ENCODE measurements at places on chromosomes 3 and 15. TPM values are rescaled to one million over a fixed set of nuclear protein-coding genes. Genes with fewer than 3 reads are reported as not detected.

Gene ISL2
- polyA plus RNA-seq, result 3.3 TPM

Gene NDUFB4
- polyA plus RNA-seq, result 318 TPM

DNA sequence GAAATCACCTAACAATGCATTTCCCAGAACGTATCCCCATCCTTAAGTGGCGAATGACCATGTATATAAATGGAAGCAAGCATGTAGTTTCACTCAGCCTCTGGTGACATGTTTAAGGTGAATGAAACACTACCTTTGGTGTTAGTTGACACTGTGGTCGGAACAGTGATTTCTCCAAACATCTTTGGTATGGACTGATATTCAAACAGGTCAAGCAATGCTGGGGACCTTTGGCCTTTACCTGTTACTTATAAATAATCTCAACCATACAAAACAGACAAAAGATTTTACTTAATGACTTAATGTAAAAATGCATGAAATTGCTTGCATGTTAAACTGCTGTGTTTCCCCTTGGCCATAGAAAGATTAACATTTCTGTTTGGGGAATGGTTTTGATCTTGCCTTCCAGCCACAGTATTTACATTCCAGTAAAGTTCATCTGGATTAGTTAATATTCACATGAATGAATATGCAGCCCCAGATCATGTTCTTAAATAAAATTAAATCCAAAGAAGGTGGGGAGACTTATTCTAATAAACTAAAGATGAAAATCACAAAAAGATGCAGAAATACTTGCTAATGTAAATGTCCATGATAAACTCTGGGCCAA, 74.4 kb upstream of the HES1 start:
- no peak for DNase-seq

- DNase-seq, result no peak
Measured at GRCh38 chr3:149551500-149551899, 77.0 kb downstream of the TM4SF4 start.

DNA sequence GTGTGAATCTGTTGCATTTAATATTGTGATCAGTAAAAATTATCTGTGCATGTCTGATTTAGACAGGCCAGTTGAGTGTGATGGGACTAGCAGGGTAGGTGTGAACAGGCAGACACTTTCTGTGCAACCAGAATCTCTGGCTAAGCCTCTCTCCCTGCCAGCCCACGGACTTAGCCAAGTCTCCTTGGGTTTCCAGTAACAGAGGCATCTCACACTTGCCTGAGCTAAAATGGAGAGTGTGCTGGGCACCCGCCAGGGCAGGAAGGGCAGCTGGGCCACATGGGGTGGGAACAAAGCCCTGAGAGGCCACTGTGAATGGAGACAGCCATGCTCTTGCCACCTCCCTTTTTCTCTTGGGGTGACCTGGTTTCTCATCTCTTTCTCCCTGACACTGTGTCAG, 12.5 kb upstream of the RPS27L start:
- no peak for DNase-seq

DNA sequence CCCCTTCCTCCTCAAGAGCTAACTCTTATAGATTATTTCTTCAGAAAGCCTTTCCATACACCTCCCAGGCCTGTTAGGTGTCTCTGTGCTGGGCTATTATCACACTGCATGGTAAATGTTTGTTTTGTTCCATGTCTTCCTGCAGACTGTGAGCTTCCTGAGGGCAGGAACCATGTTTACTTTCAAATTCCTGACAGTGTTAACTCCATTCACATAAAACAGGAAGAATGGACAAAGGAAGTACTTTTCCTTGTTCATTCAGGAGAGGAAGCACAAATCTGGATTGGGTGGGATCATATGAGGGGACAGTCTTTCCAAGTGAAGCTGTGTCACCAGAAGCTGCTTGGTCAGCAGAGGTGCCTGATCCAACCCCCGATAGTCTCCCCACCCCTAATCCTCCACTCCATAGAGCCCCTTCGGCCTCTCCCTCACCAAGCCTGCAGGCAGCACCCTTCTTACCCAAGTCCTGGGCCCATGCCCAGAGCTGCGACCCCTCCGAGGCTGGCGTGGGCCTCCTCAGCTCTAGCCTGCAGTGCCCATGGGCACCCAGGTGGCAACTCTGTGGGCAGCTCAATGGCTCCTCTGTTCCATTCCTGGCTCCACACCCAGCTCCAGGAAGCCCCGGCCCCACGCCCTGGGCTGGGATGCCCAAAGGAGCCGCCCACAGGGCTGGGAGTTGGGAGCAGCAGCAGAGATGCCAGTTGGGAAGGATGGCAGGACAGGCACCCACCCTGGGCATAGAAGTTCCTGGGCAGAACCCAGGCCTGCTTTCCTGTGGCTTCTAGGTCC, 6.9 kb downstream of the SHF start:
- DNase-seq, result no peak

Measured in hepatocyte (in vitro differentiated cells).